ENCODE measurements at places on chromosomes 5 and 9.

DNA sequence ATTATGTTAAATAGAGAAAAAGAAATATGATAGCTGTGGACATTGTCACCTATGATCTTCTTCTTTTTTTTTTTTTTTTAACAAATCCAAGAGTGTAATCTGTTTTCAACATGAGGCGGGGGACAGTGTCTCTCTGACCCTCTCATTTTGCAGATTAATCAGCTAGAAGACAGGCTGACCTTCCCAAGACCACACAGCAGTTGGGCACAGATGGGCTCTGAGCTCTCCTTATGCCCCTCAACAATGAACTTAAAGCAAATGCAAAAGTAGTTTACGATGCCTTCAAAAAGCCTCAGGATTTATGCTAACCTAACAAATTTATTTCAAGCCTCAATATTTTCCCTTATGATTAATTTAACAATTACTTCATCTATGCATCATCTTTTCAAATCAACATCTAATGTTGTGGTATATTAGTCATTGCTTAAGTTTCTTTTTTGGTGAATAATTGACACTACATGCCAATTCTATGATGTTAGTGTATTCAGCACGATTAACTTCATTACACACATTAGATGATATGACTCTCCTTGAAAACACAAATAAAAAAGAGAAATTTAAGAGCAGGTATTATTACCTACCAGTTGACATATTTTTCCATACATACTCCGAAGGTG lies 7.4 kb downstream of the NFIL3 start:
- DNase-seq: no peak

DNA sequence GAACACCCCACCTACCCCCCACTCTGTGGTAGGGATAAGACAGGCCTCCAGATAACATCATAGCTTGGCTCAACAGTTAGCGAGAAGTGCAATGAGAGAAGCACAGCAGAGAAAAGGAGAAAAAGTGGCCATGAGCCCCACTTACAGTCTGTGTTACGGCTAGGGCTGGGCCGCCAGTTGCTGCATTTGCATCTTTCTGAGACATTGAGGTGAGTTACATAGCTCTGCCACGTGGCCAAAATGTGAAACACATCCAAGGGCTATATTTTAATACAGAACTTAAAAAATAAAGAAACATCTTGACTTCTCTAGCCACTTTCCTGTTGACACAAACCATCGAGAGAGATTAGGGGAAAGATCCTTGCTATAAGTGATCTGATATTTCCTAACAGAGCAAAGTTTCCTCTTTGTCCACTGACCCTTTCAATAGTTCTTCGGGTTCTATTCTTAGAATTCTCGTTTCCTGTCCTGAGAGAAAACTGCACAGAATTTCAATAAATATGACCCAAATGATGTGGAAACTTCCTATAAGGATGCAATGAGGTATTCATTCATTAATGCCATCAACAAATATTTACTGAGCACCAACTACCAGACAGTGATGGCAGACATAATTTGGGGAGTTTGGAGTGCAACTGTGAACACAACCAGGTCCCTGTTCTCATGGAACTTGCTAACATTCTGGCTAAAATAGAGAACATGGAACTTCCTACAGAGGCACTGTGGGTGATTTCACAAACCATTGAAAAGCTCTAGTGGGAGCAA lies 3.2 kb upstream of the TLE4 start:
- no peak for DNase-seq

DNA sequence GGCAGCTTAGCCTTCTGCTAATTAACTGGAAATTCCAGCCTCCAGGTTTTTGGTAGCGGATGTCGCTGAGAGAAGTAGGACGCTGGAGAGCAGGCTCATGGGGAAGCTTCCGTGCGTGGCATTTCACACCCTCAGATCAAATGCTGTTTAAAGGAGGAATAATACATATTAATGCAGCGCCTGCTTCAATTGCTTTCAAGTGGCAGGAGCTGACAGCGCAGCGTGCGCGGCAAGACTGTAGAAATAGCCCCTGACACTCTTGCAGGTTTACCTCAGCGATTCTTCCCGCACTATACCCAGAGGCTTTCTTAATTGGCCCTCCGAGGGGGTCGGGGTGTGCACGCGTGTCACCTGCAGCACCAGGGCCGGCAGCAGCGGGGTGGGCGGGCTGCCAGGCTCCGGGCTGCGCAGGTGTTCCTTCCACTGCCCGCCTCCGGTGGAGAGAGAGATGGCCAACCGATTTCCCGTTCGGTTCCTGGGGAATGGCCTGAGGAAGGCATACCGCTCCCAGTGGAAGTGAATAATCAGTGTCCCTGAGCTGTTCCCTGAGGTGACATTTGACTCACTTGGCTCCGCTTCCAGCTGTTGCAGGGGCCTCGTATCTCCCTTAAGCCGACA lies 427.9 kb downstream of the KCTD16 start:
- no peak for DNase-seq

- no peak for DNase-seq
These were observed 14.1 kb upstream of the CARD19 start for GRCh38 chr9:93081931-93082330.

- DNase-seq: no peak
These were observed 31.8 kb downstream of the MAP1B start for GRCh38 chr5:72138943-72139521.

DNA sequence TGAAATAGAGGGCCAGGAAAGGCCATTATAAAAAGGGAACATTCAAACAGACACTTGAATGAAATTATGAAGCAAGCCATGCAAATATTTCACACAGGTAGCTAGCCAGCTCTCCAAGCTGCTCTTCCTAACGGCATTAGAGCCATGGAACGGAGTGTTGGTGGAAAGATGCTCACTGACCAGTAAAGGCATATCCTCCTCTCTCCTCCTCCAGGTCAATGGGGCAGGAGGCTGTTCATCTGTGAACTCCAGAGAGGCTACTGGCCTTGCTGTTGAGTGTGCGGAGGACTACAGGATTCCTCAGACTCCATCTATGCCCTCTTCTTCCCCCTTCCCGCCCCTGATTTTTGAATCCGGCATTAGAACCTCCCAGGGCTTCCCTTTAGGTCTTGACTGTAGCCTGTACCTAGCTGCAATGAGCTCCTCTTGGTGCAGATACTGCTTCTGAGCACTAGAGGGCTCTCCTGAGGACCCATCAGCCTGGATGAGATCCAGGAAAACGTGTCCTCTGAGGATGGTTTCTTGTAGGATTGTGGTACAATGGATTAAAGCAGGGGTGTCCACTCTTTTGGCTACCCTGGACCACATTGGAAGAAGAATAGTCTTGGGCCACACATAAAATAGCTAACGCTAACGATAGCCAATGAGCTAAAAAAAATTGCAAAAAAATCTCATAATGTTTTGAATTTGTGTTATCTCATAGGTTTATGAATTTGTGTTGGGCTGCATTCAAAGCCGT lies 162.2 kb downstream of the SREK1 start:
- DNase-seq: peak; percentile 55

- no peak for DNase-seq
These were observed 555.4 kb upstream of the CLINT1 start for GRCh38 chr5:158414333-158414762.

GRCh38 chr9:128503870-128504269 lies 649 bp upstream of the GLE1 start:
- peak; percentile 15 for DNase-seq

DNA sequence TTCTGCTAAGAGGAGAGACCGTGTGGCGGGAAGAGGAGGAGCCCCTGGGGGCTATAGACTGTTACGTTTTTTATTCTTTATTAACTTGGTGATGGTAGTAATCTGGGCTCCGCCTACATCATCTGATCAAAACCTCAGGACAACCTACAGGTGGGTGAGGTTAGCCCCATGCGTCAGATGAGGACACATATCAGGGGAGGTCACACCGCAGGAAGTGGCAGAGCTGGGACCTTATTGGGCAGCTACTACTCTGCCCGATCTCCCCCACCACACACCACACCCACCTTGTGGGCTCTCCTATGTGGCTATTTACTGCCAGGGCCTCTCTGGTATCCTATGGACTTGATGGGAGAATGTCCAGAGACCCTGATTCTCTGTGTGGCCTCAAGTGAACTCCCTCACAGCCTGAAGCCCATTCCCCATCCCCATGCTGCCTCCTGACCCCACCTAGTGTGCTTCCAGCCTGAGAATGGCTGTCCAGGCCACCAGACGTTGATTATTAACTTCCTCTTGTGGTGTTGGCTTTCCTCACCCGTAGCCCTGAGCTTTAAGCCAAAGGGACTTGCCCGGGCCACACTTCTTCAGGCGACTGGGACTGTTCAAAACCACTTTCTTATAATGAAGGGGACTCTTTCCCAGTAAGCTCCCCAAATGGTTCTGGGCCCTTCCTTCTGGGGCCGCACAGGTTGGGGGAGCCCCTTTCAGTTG lies 8.2 kb downstream of the UNC5A start:
- DNase-seq: no peak

DNA sequence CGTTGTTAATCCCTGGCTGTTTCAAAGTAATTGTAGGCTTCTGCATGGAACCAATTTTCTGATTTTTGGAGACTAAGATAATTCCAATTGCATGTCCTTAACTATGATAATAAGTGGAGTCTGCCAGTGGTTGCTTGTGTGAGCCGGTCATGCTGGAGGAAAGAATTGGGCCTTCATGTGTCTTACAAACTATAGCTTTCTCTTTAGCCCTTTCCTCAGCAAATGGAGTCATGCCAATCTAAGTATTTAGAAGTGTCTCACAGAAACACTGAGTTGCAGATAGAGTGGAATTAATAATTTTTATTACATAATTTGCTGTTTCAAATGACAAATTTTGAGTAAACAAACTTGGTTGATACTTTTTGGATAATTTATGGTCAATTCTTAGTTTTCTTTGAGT lies 200.4 kb downstream of the FBXL7 start:
- no peak for DNase-seq

DNA sequence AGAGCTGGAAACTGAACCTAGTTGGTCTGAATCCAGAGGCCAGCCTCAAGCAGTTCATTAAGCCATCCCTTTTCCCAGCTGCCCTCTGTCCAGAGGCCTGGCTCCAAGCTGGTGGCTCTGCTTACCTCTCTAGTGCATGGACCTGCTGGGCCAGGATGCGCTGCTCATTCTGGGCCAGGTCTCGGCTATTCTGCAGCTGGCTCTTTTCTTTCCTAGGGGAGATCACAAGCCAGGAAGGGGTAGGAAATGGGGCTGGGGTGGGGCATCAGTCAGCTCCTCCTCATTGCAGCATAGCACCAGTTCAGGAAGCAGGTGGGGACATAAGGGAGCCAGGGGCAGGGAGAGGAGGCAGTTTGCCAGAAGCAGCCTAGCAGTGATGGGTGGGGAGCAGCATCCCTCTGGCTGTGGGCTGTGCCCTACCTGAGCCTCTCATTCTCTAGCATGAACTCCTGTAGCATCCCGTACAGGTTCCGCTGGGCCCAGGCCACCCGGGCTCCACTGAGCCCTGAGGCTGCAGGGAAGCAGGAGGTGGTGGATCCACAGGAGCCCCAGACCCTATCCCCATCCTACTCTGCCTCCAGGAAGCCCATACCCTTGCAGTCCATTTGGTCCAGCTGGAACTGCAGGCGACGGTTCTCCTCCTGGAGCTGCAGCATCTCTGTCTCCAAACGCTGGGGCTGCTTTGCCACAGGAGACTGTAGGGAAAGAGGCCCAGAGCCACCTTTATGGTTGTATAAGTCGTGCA lies 5.2 kb downstream of the KIF12 start:
- no peak for DNase-seq

DNA sequence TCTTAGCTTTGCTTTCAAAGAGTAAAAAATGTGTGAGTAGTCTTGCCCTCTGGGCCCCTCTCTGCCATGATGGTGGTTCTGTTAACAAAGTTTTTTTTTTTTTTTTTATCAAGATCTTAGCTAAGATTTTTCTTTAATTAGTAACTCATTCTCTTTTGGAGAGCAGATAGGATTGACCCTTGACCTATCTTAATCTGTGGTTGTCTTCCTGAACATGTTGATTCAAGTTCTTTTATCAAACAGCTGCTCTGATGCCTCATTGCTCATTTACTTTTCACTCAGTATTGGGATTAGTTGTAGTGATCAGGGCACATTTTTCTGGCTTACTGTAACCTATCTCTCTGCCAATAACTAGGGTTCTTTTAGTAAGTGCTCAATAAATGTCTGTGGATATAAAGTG lies 106.3 kb downstream of the PCSK5 start:
- no peak for DNase-seq

DNA sequence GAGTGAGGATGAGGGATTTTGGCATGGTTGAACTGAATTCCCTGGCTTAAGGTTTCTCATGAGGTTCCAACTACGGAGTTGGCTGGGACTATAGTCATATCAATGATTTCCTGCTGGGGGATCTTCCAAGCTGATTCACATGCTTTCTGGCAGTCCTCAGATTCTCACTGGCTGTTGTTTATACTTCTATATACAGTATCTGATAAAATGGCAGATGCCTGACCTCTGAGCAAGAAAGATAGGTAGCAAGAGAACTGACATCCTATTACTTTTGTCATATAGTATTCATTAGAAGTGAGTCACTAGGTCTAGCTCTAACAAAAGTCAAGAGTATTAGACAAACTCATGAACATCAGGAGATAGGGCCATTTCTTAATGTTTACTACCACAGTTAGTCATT lies 440.9 kb upstream of the EDIL3 start:
- no peak for DNase-seq

- no peak for DNase-seq
These were observed 78.0 kb upstream of the FCN1 start for GRCh38 chr9:134995792-134996120.

- no peak for DNase-seq
These were observed 241.8 kb downstream of the TRIM32 start for GRCh38 chr9:116928884-116929283.

DNA sequence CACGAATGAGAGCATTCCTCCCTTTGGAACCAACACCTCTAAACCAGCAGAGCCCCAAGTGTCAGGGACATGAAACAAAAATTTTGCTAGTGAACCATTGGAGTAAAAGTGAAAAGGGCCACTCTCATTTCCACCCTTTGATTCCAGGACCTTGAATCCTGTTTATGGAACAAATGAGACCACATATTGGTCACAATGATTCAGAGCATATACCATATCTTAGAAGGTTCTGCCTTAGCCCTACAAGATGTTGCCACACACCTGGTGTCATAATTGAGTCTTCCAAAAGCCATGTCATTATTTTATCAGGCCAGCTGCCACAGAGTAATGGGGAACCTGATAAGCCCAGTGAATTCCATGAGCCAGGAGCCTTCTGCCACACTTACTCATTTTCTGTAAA lies 66.3 kb upstream of the ZBTB43 start:
- no peak for DNase-seq

DNA sequence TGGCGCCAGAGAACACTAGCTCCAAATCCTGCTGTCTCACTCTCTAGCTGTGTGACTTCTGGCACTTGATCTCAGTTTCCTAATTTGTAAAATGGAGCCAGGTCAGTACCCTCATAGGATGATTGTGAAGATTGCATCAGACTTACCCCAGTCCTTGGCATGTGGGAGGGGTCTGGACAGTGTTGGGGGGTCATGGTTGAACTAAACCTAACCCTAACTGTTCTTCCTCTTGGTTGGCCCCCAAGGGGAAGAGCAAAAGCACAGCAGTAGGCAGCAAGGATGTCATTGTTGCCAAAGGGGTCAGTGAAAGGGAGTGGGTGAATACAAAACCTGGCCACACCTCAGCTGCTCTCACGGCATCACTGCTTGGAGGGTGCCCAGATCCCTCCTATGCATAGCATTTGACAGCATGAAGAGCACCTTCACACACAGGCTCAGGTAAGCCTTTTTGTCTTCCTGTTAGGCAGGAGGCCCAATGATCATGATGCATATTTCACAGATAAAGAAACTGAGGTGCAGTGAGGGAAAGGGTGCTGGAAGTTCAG lies 15.7 kb upstream of the CXCL14 start:
- DNase-seq: no peak

- DNase-seq: no peak
These were observed 816.2 kb upstream of the GRAMD2B start for GRCh38 chr5:125607018-125607417.
